ENCODE measurements at places on chromosomes 16 and 17.

DNA sequence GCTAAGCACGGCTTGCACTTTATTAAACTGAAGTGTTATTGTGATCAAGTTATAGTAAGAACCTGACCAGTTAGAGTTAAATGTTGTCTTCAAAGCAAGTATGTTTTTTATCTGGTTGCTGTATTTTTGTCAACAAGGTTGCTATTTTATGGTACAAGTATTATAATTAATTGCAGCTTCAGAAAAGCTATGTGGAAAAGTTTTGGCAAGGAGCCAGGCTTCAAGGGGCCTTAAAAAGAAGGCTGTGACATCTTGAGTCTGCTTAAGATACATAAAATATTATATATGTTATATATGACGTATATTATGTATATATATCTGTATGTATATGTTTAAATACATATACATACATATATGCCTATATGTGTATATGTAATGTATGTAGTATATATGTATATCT, 1461.2 kb upstream of the CDH8 start:
- no peak for DNase-seq

GRCh38 chr17:37657202-37657601, 14.0 kb upstream of the DDX52 start:
- DNase-seq, result no peak

DNA sequence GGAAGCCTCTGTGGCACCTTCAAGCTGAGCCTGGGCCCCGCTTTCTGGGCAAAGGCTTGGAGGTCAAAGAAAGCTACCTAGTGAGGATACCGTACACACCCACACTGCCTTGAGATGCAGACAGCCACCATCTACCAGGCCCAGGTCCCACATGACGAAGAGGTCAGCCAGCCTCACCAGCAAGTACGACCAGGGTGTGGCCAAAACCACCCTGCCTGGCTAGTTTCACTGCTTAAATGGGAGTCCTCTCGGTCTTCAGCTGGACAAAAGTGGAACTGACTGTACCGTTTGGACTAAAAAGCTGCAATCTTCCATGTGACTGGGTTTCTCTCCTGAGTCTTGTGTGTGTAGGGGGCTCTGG, 21.6 kb downstream of the VASN start:
- no peak for DNase-seq

DNA sequence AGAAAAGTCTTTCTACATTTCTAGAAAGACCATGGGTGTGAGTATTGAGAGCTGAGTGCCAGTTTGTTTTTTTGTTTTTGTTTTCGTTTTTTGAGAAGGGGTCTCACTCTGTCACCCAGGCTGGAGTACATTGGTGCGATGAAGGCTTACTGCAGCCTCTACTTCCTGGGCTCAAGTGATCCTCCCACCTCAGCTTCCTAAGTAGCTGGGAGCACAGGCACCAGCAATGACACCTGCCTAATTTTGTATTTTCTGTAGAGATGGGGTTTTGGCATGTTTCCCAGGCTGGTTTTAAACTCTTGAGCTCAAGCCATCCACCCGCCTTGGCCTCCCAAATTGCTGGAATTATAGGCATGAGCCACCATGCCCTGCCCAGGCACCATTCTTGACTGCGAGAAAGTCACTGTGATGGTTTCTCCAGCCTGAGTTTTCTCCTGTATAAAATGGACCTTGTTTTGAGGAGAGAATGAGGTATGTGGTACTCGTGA, 673.8 kb downstream of the MAF start:
- no peak for DNase-seq

DNA sequence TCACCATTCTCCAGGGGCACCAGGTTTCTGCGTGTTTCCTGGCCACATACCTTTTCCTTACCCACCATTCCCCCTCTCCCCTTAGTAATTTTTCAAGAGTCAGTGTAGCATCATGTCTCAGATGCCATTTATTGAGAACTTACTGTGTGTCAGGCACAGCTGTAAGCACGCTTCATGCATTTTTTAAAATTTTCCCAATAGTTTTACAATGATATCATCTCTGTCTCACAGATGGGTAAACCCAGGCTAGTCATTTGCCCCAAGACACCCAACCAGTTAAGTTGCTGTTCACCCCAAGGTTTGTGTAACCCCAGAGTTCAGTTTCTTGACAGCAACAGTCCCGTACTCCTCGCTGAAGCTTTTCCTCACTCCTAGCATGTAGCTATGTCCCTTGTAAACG, 56.4 kb upstream of the IRX3 start:
- no peak for DNase-seq

Data from right renal cortex interstitium (tissue), 3 donors.